ENCODE measurements at places on chromosomes 1 and 21. TPM values are rescaled to one million over a fixed set of nuclear protein-coding genes. Genes with fewer than 3 reads are reported as not detected.

- no peak for DNase-seq
Measured at GRCh38 chr1:207983044-207983635, 72.2 kb upstream of the CD34 start.

GRCh38 chr1:199463521-199464127, 563.9 kb upstream of the NR5A2 start:
- DNase-seq, result no peak

Gene OR2G6
- total RNA-seq, result not detected

GRCh38 chr1:39270368-39270767, 65.9 kb downstream of the MACF1 start:
- no peak for DNase-seq

- no peak for DNase-seq
Measured at GRCh38 chr1:42756956-42757891, 9.6 kb downstream of the P3H1 start.

- no peak for DNase-seq
Measured at GRCh38 chr1:222370081-222370912, 177.6 kb downstream of the HHIPL2 start.

DNA sequence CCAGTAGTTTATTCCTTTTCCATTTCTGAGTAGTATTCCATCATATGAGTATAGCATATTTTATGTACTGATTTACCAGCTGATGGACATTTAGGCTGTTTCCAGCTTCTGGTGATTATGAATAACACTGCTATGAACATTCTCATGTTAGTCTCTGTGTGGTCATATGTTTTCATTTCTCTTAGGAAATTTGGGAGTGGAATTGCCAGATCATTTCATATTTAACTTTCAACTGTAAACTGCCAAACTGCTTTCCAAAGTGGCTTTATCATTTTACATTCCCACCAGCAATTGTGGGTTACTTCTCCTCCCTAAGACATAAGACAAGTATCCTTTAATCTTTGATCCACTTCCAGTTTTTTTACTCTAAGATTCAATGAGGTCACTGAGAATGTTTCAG, 85.7 kb upstream of the RALGPS2 start:
- DNase-seq, result no peak

DNA sequence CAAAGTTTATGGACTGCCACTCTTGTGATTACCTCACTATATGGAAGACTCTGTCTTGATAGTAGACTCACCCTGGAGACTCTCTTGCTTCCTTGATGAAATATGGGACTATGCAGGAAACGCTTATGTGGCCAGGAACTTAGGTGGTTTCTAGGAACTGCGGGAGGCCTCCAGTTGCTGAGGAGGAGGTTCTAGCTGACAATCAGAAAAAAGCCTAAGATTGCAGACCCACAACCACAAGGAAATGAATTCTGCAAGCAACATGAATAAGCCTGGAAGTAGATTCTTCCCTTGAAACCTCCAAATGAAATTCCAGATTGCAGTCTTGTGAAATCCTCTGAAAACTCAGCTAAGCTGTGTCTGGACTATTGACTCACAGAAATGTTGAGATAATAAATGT, 88.9 kb upstream of the COL11A1 start:
- no peak for DNase-seq

GRCh38 chr1:202203238-202204039, 9.8 kb downstream of the LGR6 start:
- no peak for DNase-seq

DNA sequence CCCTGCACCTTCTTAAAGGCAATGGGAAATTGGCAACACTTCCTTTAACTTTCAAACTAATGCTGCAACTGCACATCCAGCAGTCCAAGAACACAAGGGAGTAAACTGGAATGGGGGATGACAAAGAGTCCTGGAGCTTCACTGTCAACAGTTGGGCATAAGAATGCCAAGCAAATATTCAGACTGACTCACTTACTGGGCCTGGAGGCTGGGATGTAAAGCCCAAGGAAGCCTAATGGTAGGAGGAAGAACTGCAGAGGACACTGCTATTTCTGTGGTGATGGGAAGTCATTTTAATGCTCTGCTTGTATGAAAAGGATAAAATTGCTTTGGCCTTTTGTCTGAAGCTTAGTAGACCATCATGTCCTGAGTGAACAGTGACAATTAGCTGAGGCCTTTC, 15.7 kb upstream of the DMRTA2 start:
- no peak for DNase-seq

DNA sequence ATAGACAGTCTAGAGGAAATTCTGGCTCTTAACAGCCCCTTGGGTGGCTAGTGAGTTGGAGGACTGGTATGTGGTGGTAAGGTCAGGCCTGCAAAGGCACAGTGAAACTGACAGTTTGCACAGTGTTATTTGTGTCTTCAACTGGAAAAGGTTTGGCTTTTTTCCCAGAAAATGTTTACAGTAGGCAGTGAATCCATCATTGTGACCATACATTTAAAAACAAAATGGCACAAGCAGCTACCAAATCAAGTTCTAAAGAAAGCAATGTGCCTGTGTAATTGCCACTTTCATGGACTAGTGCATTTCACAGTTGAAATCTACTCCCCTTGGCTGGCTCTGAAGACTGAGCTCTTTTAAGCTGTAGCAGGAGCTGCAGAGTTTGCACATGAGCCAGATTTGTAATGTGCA, 24.8 kb downstream of the ATPAF1 start:
- no peak for DNase-seq

GRCh38 chr1:244100704-244101453, 49.8 kb downstream of the ZBTB18 start:
- no peak for DNase-seq

GRCh38 chr21:45421846-45422775, 17.1 kb downstream of the COL18A1 start:
- peak; percentile 46 for DNase-seq

- DNase-seq, result no peak
Measured at GRCh38 chr21:14480411-14481031, 65.6 kb downstream of the SAMSN1 start.

Gene KLF17
- total RNA-seq, result not detected

DNA sequence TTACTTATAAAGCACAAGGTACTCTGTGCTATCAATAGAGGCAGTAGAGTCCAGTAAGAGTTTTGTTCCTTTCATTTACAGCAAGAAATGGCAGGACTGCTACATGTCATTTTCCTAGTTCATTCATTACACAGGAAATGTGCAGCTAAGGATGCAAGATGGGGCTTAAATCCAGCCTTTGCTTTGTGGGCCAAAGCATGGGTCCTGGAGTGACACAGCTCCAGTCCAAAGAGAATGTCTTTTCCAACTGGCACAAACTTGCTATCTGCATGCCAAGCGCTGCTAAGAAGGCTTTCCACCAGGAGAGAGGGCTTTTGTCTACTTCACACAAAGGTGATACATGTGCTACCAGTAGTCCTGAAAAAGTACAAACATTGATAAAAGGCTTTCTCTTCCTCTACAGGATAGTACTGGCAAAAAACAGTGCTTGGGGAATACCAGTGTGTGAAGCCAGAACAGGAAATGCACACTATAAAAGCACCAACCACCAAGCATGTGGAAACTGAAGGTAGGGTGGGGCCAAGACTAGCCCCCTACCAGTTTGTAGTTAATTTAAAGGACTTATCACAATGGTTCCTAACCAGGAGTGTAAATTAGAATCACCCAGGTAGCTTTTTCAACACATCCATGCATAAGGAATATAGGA, 68.7 kb downstream of the ARID4B start:
- DNase-seq, result no peak

- peak; percentile 58 for DNase-seq
Measured at GRCh38 chr1:199243423-199244061, 604.7 kb downstream of the PTPRC start.

DNA sequence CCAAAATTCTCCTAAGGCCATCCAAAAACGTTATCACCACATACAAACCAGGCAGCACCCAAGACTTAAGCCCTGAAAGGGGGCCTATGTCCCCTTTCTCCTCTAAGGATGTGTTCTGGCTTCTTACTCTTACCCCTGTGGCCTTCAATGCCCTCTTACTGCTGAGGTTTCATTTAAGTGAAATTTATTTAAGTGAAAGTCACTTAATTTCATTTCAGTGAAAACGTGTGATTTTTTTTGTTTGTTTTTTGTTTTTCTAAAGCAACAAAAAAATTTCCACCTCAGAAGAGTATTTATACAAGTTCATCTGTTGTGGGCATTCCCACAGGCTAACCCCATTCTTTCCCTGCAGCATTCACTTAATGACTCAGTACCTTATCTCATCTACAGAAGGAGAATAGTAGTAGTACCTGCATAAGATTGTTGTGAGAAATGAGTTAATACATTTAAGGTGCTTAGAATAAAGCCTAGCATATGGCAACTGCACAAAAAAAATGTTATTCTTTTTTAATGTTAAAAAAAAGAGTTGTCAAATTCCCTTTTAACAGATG, 220.6 kb downstream of the CHRM3 start:
- no peak for DNase-seq
